ENCODE measurements at places on chromosomes 5 and 9.

- DNase-seq, result no peak
These were observed 356.0 kb downstream of the DMAC1 start for GRCh38 chr9:7443541-7443940.

DNA sequence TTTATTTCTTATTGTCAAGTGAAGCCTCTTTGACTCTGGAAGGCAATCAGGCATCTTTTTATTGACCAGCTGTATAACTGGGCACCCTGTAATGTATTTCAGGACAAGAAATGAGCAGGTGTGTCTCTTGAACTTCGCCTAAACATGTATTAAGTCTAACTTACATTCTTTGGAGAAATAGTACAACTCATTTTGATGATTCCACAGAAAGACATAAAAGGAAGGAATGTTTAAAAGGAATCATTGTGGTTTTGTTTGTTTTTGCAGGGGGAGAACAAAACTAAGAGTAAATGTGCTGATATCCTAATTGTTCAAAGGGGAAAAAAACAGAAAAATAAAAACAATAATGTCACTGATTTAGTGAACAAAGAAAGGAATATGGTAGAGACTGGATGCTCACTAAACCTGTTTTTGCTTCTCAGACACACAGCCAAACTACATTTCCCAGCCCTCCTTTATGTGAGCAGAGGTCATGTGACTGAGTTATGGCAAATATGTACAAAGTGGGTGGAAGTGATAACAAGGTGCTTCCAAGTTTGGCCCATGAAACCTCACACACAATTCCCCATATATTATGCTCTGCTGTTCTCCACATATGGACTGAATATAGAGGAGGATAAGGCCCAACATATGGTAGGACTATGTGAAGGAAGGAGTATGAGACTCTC, 150.6 kb upstream of the ACOT12 start:
- DNase-seq, result no peak

DNA sequence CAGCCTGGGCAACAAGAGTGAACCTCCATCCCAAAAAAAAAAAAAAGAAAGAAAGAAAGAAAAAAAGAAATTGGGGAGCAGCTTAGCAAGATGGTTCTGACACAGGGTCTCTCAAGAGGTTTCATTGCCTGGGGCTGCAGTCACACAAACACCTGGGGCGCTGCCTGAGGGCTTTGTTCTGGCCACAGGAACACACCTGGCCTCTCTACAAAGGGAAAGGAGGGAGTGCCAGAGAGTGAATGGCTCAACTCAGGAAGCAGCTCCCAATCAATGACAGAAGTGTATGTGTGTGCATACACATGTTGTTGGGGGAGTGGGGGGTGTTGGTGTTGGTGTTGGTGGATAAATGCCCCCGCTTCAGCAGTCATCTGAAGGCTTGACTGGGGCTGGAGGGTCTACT, 32.4 kb upstream of the CTNNA1 start:
- no peak for DNase-seq

GRCh38 chr5:132090107-132090506, 16.5 kb downstream of the CSF2 start:
- DNase-seq, result no peak

DNA sequence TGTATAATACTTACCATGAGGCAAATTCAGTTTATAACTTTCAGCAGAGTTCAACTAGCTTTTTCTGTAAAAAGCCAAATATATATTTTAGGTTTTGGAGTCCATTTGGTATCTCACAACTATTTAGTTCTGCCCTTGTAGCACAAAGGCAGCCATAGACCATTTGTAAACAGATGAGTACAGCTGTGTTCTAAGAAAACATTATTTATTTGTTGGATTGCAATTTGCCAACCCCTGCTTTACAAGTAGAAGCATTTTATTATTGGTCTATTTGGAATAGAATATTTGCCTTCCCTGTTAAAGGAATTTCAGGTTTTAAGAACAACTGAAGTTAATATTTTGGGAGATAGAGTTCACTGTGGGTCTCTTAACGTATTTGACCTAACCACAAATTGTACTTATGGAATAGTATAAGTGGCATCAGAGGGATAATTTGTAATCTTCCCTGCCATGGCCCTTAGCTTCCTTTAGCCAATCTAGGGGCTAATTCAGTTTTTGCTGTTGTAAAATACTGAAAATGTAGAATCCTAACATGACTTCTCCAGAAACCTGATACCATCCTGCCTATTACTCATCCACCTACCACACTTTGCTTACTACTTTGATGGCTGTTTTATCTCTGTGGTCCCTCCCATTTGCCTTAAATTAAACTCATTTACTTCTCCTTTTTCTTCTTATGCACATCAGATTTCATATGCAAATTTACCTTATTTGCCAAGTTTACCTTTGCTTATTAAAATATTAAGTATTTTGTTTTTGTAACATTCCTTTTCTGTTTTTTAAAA, 109.2 kb downstream of the DMXL1 start:
- no peak for DNase-seq

DNA sequence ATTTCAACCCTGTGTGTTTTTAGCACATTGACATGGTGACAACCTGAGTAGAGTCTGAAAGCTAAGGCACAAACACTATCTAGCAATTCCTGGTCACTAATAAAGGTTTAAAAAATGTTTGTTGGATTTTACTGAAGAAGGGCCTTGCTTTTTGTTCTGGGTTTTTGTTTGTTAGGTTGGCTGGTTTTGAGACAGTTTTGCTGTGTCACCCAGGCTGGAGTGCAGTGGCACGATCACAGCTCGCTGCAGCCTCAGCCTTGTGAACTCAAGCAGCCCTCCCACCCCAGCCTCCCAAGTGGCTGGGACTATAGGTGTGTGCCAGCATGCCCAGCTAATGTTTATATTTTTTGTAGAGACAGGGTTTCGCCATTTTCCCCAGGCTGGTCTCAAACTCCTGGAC, 39.0 kb downstream of the PRKACG start:
- peak; percentile 15 for DNase-seq

GRCh38 chr5:173474881-173475287, 141.6 kb downstream of the BOD1 start:
- no peak for DNase-seq

- DNase-seq, result no peak
These were observed 89.1 kb downstream of the CRB2 start for GRCh38 chr9:123445116-123445515.

- peak; percentile 35 for DNase-seq
These were observed 734 bp downstream of the SKP1 start for GRCh38 chr5:134175921-134176510.

- no peak for DNase-seq
These were observed 465.8 kb downstream of the ICE1 start for GRCh38 chr5:5888284-5888683.

- no peak for DNase-seq
These were observed 80.0 kb upstream of the SNX2 start for GRCh38 chr5:122694884-122695283.

- peak; percentile 64 for DNase-seq
These were observed 24.3 kb upstream of the PRRC1 start for GRCh38 chr5:127492854-127493738.

- no peak for DNase-seq
These were observed 1.5 kb downstream of the RXRA start for GRCh38 chr9:134327671-134328231.

DNA sequence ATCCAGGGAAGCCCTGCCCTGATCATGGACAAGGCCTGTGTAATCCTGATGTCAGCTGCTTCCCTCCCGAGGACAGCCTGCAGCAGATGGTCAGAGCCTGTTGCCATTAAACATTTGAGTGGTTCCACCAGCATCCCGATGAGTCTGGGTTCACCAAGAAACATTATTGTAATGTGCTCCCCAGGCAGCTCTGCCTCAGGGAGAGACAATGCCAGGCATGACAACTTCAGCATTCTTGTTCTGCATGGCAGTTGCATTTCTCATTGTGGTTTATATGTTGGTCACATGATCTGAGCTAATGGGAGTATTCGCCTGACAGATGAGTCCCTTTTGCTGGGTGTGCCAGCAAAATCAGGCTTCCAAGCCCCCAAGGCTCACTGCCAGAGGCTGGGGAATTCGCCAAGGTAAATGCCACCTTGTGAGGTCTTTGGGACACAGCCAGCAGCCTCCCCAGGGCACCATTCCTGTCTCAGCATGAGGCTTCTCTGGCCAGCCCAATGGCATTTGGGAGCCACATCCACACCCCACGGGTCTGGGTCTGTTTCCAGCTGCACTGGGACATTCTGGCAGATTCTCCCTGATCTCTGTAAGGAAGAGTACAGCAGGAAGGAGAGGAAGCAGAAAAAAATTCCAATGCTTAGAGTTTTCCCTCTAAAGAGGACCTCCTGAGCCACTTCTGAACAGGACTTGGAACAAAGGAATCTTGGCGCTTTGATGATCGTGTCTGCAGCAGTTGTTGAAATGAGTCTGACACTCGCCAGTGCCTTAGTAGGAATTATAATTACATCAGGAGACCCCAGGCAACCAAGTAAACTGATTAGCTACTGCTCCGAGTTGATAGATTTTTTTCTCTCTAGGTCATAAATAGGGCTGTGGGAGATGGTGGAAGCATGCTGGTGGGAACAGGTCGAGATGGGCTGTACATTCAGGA, 18.7 kb downstream of the KCNIP1 start:
- DNase-seq, result peak; percentile 74

- no peak for DNase-seq
These were observed 44.4 kb downstream of the SCAMP1 start for GRCh38 chr5:78404682-78405293.

- DNase-seq, result no peak
These were observed 139.6 kb downstream of the RASEF start for GRCh38 chr9:82923092-82923911.

DNA sequence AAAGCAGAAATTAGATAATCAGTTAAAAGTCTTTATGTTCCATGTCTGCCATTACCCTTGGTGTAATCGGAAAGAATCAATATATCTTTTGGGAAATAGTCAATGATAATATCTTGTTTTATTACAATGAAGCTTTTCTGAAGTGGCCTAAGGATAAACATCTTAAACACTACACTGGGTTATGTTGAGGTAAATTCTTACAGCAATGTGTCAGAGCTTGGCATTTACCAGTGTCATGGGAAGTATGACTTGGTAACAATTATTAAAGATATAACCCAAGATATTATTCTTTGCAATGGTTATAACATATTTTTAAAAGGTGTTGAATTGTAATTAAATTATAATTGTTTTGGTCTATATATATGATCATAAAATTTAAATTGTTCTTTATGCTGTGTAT, 84.7 kb downstream of the CFAP95 start:
- DNase-seq, result no peak

- DNase-seq, result no peak
These were observed 31.7 kb downstream of the NRG2 start for GRCh38 chr5:140011297-140011802.

DNA sequence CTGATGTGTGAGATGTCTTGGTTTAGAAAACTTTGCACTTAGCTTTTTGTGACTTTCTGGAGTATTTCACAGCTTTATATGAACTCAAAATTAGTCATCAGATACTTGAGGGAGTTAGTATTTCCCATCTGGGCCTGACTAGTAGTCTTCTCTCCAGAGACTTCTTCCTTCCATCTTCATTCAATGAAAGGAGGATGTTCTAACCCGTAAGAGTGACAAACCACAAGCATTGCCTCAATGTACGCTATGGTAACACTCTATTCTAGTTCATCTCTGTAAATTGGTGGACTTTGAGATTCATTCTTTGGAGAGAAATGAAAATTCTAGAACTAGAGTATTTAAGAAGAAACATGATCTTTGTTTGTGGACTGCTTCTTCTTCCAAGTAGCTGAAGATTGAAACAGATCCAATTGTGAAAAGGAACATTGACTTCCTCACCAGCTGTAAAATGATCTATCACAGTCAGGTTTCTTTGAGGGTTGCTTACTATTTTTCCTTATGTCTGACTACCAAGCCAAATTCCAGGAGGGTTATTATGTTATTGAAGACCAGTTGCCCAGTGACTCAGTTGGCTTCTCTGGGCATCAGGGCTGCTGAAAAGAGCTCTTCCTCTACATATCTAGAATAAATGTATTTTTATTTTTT, 157.6 kb downstream of the SLC12A2 start:
- DNase-seq, result no peak

DNA sequence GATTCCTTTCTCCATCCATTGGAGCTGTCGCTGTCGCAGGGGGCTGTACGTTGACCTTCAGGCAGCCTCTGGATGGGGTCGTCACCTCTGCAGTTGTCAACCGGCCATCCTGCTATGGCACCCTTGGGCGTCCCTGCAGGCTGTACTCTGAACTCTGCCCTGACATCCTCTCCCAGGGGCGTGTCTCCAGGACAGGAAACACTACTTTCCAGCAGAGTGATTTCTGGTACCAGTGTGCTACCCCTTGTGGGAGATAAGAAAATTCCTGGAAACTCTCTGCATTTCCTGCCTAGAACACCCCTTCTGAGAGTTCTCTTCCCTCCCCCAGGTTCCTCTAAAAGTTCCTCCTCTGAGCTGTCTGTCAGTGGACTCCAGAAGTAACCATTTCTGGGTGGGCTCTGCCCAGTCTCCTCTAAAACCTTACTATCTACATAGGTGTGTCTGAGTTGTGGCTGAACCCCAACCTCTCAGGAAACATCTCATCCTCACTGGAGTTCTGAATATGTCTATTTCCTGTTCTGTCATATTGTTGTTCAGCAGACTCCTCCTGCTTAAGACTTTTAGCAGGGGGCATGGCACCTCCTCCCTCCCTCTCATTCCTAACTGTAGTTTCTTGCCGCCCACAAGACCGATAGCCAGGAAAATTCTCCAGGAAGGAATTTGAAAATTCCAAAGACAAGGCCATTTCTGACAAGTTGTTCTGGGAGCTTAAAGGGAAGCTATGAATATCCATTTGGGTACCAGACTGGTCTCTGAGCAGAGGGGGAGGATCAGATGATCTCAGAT, 145.3 kb upstream of the RASEF start:
- DNase-seq, result no peak

DNA sequence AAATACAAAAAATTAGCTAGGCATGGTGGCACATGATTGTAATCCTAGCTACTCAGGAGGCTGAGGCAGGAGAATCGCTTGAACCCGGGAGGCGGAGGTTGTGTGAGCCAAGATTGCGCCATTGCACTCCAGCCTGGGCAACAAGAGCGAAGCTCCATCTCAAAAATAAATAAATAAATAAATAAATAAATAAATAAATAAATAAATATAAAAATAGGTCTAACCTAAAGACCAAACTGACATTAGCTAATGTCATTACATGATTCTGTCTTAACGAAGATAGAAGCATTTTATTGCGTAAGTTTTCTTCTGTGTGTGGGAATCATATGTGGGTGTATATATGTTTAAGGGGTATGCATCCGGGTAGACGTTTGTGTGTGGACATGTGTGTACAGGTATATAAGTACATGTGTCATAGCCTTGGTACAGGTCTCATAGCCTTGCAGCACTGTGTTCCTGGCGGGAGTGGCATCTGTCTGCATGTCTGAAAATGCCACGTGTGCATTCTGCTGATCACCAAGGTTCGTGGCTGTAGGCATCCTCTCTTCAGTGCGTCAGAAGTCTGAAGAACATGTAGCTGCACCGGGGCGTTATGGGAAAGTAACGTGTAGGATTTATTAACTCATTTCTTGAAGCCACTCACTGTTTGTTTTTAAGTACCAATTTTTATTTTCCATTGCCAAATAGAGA, 298.1 kb downstream of the NR3C1 start:
- DNase-seq, result no peak

- DNase-seq, result peak; percentile 63
These were observed 142.3 kb downstream of the SMARCA2 start for GRCh38 chr9:2157277-2158110.

GRCh38 chr9:86706391-86706790, 240.9 kb downstream of the GAS1 start:
- DNase-seq, result no peak

- no peak for DNase-seq
These were observed 34.1 kb upstream of the GDNF start for GRCh38 chr5:37873988-37874387.
